Naive thymus-derived CD8-positive, alpha-beta T cell (primary cell): ENCODE measurements at places on chromosomes 11 and 22.

DNA sequence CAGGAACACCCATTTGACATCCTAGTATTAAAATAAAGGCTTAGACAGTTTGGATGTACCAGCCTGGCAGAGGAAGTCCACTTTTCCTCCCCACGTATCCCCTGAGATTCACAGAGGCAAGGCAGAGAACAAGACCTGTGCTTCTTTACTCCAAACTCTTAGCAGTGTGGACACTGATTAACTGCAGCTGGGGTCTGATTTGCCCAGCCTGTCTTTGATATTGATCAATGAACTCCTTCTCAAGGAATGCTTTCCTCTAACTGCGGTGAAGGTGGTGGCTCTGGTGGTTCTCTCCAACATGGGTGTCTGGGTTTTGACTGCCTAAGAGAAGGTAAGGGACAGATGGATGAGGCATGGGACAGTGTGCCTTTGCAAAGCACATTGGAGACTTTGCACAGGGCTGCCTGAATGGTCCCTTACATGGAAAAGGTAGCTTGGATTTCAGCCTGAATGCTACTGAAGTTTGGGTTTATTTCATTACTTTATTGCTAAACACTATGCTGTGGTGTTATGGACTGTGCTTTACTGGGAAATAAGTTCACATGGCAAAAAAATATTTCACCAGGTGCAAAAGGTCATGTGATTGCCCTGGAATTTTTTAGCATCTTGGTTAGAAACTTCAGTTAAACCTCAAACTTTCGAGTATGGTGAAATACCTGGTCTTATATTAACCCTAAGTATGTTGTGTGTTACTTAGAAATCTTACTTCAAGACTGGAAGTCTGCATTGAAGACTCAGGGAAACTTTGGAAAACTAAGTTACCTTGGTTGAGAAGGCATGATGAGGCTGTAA, 1.8 kb downstream of the GAS2 start:
- no peak for DNase-seq

GRCh38 chr22:17233348-17234043, 14.3 kb upstream of the ADA2 start:
- DNase-seq: no peak

GRCh38 chr11:26493616-26494015, 78.4 kb downstream of the MUC15 start:
- DNase-seq: no peak

- DNase-seq: no peak
These were observed 9.4 kb downstream of the LHFPL7 start for GRCh38 chr22:24937114-24937513.

GRCh38 chr11:36451681-36452080, 58.4 kb downstream of the TRAF6 start:
- DNase-seq: no peak

DNA sequence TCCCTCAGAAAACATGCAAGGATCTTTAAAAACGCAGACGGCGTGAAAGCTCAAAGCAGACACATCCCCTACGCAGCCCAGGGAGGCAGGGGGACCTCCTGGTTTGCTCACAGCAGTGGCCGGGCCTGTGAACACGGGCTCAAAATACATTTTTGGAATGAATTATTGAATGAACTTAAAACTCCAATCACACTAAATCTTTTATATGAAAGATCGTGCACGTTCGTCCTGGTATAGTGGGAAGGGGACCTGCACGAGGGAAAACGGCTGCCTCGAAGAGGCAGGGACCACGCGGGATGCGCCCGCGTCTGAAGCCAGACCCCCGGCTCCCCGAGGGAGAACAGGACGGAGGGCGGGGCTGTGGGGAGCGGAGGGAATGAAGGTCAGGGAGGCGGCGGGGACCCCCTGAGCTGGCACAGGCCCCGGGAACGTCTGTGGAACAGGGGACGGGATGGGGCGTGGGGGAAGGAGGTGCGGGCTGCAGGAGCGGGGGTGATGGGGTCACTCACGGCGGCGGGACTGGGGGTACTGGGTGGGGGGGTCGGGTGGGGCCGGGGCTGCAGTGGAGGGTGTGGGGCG, 1.3 kb upstream of the PANX2 start:
- DNase-seq: no peak
